ENCODE measurements at places on chromosomes 11 and 22.

- DNase-seq = no peak
These were observed 9.6 kb upstream of the UCP3 start for GRCh38 chr11:74018331-74019005.

GRCh38 chr11:124600621-124601320 lies 10.5 kb upstream of the PANX3 start:
- no peak for DNase-seq

GRCh38 chr11:83021780-83022125 lies 49.9 kb downstream of the RAB30 start:
- DNase-seq = no peak

DNA sequence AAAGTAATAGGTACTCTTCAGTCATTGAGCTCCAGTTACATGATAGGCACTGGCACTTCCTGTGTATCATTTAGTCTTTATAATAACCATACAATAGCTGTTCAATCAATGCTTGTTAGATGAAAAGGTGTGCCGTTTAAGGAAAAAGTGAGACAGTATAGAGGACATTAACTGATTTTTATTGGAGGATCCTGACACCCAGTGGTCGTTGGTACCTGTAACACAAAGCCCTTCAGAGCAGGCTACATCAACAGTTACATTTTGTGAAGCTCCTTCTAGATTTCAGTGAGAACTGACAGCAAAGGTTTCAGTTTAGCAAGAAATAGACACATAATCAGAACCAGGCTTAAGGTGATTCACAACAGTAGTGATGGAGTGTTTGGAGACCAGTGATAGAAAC lies 44.2 kb downstream of the CCDC81 start:
- no peak for DNase-seq

GRCh38 chr11:49995565-49995964 lies 13.2 kb upstream of the OR4C12 start:
- DNase-seq = no peak

DNA sequence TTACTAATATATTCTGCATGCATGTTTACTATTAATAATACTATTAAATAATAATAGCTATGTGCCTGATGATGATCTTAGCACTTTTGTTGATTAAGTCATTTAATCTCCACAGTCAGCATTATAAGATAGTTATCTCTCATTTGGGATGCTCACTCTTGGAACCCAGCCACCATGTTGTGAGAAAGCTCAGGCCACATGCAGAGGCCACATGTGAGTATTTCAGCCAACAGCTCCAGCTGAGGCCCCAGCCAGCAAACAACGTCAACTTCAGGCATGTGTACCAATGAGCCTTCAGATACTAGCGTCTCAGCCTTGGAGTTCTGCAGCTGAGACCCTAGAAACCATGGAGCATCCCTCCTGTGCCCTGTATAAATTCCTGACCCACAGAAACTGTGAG lies 798.1 kb upstream of the LRRC4C start:
- DNase-seq = no peak
